ENCODE measurements at places on chromosomes 5 and 9. TPM values are rescaled to one million over a fixed set of nuclear protein-coding genes. Genes with fewer than 3 reads are reported as not detected.

DNA sequence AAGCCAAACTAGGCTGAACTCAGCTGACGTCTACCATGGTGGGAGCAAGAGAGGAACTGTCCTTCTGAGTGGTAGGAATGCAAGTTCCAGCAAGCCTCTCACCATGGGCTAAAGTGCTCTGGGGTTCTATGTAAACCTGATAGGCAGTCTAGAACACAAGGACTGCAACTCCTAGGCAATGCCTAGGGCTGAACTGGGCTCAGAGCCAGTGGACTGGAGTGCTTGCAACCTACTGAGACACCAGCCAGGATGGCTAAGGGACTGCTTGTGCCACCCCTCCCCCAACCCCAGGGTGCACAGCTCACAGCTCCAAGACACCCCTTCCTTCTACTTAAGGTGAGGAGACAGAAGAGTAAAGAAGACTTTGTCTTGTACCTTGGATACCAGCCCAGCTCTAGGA lies 12.1 kb upstream of the RCL1 start:
- no peaks in the 10 kb centered on the region for H3K4me1 ChIP-seq
- no peak overlapping the region for H3K4me3 ChIP-seq
- DNase-seq = no peak
- no peaks in the 10 kb centered on the region for H3K36me3 ChIP-seq
- no peaks in the 10 kb centered on the region for H3K27me3 ChIP-seq

- no peak for DNase-seq
- no peak overlapping the region for H3K27ac ChIP-seq
- no peaks in the 10 kb centered on the region for H3K27me3 ChIP-seq
These were observed 139.7 kb upstream of the PCA3 start for GRCh38 chr9:76624391-76625048.

DNA sequence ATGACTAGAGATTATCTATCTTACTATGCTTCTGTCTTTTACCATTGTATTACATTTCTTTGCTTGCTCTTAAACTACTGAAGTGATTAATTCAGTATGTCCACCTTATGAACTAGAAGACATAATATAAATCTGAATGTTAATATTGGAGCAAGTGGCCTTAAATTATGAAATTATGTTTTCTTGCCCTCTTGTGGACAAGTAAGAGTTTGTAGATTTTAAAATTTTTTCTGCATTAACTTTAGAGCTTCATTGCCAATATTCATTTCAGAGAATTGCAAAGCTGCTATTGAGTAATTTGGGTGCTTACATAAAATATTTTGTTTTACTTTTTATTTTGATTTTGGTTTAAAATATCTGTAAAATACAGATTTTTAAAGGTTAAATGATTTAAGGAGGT lies 55.3 kb downstream of the RANBP17 start:
- no peak for DNase-seq
- H3K4me1 ChIP-seq = no peaks in the 10 kb centered on the region
- no peak overlapping the region for H3K4me3 ChIP-seq
- no peak overlapping the region for H3K27ac ChIP-seq
- H3K27me3 ChIP-seq = no peaks in the 10 kb centered on the region
- H3K36me3 ChIP-seq = no peaks in the 10 kb centered on the region

- no peaks in the 10 kb centered on the region for H3K4me1 ChIP-seq
- no peak overlapping the region for H3K27ac ChIP-seq
- no peak for DNase-seq
- peaks cover under 1% of the 10 kb centered on the region for H3K27me3 ChIP-seq
- H3K36me3 ChIP-seq = no peaks in the 10 kb centered on the region
These were observed 34.5 kb upstream of the SLC46A2 start for GRCh38 chr9:112925058-112925641.

DNA sequence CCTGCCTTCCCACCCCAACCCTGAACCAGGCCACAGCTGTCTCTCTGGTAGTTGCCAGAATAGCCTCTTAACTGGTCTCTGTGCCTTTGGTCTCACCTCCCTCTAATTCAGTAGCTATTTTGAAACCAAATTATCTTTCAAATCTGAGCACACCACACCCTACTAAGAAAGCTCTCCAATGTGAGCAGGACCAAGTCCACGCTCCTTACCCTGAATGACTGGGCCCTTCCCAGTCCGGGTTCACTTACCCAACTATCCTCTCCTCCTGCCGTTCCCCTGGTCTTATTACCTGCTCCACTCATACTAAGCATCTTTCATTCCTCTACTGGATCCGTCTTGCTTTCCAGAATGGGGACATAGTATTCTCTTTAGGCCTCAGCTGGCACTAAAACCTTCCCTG lies 16.8 kb downstream of the ANKH start:
- DNase-seq = no peak
- H3K4me1 ChIP-seq = no peaks in the 10 kb centered on the region
- no peaks in the 10 kb centered on the region for H3K36me3 ChIP-seq
- no peaks in the 10 kb centered on the region for H3K27me3 ChIP-seq

- no peak overlapping the region for H3K4me3 ChIP-seq
- peaks cover 23% of the 10 kb centered on the region for H3K4me1 ChIP-seq
- H3K27me3 ChIP-seq = no peaks in the 10 kb centered on the region
- peak; percentile 81 for DNase-seq
- H3K36me3 ChIP-seq = peaks cover 36% of the 10 kb centered on the region
These were observed 2.5 kb downstream of the PTGES2 start for GRCh38 chr9:128124873-128125579.

- no peak overlapping the region for H3K4me3 ChIP-seq
- no peak overlapping the region for H3K27ac ChIP-seq
- no peaks in the 10 kb centered on the region for H3K27me3 ChIP-seq
- DNase-seq = no peak
- H3K4me1 ChIP-seq = no peaks in the 10 kb centered on the region
These were observed 6.9 kb downstream of the CCL19 start for GRCh38 chr9:34684145-34684544.

DNA sequence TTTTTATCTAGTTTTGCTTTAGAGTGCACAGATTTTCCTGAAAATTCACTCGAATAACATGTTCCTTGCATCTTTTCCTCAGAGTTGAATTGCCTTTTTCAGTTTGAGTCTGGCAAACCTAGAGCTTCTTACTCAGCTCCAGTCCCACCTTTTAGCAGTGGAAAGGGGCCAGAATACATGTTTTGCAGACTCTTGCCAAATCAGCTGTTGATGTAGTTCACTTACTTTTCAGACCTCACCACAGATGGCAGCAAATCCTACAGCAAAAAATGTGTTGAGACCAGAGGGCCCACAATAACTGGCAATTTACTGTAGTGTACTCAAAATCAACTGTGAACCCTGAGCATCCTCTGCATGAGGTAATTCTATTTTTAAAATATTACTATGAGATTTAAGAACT lies 545.2 kb upstream of the ACO1 start:
- no peak overlapping the region for H3K27ac ChIP-seq
- DNase-seq = no peak
- no peak overlapping the region for H3K4me3 ChIP-seq
- no peaks in the 10 kb centered on the region for H3K4me1 ChIP-seq
- H3K27me3 ChIP-seq = no peaks in the 10 kb centered on the region

- DNase-seq = no peak
- H3K4me3 ChIP-seq = no peak overlapping the region
- no peaks in the 10 kb centered on the region for H3K36me3 ChIP-seq
- H3K27ac ChIP-seq = peak overlapping the region; percentile 42
These were observed 9.7 kb downstream of the DCANP1 start for GRCh38 chr5:135437422-135437795.

- no peaks in the 10 kb centered on the region for H3K27me3 ChIP-seq
- H3K27ac ChIP-seq = no peak overlapping the region
- DNase-seq = no peak
- no peaks in the 10 kb centered on the region for H3K4me1 ChIP-seq
These were observed 370.0 kb downstream of the ZSWIM6 start for GRCh38 chr5:61701877-61702602.

DNA sequence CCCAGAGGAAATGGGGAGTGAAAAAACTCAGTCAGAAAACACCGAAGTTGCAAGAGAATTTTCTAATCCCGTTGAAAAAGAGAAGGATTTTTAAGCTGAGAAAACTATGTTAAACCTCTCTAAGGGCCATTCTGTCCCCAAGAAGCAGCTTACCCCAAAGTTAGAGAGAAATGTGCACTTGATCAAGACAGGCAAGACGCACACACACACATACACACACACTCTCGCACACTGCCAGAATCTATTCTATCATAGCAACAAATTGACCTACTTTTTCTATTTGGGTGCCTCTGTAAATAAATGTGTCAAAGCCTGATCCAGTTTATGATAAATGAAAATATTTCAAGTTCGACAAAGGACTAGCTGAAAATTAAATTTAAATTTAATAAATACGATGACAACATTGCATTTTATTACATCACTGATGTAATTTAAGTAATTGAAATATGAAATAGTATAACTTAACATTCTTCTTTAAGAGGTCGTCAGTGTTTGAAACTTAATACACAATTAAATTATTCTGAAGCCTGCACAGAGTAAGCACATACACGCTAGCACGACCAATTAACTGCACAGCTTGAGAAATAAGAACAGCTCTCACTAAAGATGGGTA lies 5.9 kb downstream of the NFIL3 start:
- no peaks in the 10 kb centered on the region for H3K27me3 ChIP-seq
- no peak overlapping the region for H3K4me3 ChIP-seq
- no peaks in the 10 kb centered on the region for H3K36me3 ChIP-seq
- peaks cover 32% of the 10 kb centered on the region for H3K4me1 ChIP-seq
- H3K27ac ChIP-seq = no peak overlapping the region

DNA sequence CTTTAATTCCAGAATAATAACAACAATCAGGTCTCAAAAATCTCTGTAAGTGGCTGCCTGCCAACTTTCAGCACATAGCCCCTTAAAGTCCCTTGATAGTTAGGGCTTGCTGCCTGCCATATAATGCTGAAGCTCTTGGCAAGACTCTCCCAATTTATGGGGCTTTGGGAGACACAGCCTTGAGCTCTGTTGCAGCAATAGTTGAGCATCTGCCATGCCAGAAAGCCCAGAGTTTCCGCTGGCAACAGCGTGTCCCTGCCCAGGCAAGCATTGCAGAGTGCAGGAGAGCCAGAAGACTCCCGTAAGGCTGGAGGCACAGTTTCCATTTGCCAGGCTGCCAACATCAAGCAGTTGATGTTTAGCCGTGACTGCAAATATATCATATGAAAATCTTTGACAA lies 678.5 kb upstream of the NUDT12 start:
- no peaks in the 10 kb centered on the region for H3K27me3 ChIP-seq
- no peak overlapping the region for H3K4me3 ChIP-seq
- no peak for DNase-seq
- H3K27ac ChIP-seq = no peak overlapping the region
- no peaks in the 10 kb centered on the region for H3K36me3 ChIP-seq

GRCh38 chr5:180844432-180844831 lies 16.6 kb downstream of the ZFP62 start:
- no peak overlapping the region for H3K4me3 ChIP-seq
- no peaks in the 10 kb centered on the region for H3K4me1 ChIP-seq
- H3K27ac ChIP-seq = no peak overlapping the region
- H3K27me3 ChIP-seq = no peaks in the 10 kb centered on the region
- no peak for DNase-seq

DNA sequence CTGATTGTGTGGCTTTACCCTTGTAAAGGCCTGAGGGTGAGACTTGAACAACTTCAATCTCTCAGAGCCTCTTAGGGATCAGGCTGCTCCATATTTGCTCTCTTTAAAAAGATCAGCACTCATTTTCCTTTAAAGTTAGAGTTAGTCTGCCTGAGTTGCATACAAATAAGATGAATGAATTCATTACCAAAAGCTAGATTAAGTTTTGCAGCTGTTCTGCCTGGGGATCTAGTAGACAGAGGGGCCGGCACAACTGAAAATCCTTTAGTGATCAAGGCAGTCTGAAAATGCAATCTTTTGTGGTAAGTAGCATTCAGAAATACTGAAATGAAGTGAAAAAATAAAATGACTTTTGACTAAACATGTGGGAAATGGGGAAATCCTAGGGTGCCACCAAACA lies 264.0 kb downstream of the MAN2A1 start:
- H3K27ac ChIP-seq = no peak overlapping the region
- H3K27me3 ChIP-seq = no peaks in the 10 kb centered on the region
- no peak for DNase-seq
- no peaks in the 10 kb centered on the region for H3K36me3 ChIP-seq
- no peaks in the 10 kb centered on the region for H3K4me1 ChIP-seq
- no peak overlapping the region for H3K4me3 ChIP-seq

GRCh38 chr5:87872986-87873385 lies 395.7 kb downstream of the TMEM161B start:
- H3K27ac ChIP-seq = no peak overlapping the region
- H3K36me3 ChIP-seq = no peaks in the 10 kb centered on the region
- no peaks in the 10 kb centered on the region for H3K27me3 ChIP-seq
- H3K4me1 ChIP-seq = no peaks in the 10 kb centered on the region
- DNase-seq = no peak

DNA sequence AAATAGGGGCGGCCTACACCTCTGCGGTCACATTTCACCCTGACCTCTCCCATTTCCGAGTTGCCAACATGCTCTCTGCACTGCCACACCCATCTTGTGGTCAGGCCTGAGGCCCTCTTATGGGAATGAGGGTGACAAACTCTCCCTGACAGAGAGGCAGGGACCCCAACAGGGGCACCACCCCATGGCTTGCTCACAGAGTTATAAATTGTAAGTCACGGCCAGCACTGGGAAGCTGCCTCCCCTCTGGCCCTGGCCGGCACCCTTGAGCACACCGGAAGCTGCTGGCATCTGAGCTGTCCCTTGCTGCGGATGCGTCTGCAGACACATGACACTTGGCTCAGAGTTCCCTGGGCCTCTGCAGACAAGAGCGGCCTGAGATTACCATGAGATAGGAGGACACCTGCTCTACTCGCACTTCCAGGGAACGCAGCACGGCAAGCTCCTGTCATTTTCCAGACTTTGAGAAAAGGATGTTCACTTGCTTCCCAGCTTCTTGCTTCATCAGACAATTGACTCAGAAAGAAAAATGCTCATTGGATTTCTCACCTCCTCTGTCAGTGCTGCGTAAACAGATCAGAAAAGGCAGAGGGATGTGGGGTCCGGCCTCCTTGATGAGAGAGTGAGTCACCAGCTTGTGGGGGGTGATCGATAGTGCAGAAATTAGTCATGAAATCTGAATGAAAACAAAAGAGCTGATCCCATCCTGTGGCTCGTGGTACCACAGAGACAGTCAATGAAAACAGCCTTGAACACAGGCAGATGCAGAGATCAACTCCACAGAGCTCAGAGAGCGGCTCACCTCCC lies 269.8 kb downstream of the SYK start:
- no peak overlapping the region for H3K4me3 ChIP-seq
- H3K27me3 ChIP-seq = no peaks in the 10 kb centered on the region
- no peaks in the 10 kb centered on the region for H3K36me3 ChIP-seq
- H3K27ac ChIP-seq = no peak overlapping the region
- peaks cover 5% of the 10 kb centered on the region for H3K4me1 ChIP-seq

- no peak overlapping the region for H3K4me3 ChIP-seq
- H3K36me3 ChIP-seq = no peaks in the 10 kb centered on the region
- H3K4me1 ChIP-seq = no peaks in the 10 kb centered on the region
These were observed 150.8 kb upstream of the SLC44A1 start for GRCh38 chr9:105093685-105094084.

HAPLN1 gene
- total RNA-seq = 0.12 TPM

CCNO gene
- not detected for total RNA-seq

NKD2 gene
- 64.4 TPM for total RNA-seq

RANBP3L gene
- total RNA-seq = 7.1 TPM

CARTPT gene
- not detected for total RNA-seq

Measured in upper lobe of right lung (tissue), 1 donor.